T-cell (primary cell): ENCODE measurements at places on chromosomes 7 and 10. TPM values are rescaled to one million over a fixed set of nuclear protein-coding genes. Genes with fewer than 3 reads are reported as not detected.

The LOXL4 gene
- not detected for total RNA-seq

The CLDN15 gene
- 44.8 TPM for total RNA-seq

The ASB4 gene
- total RNA-seq, result not detected

The CTAGE15 gene
- 1.7 TPM for total RNA-seq

The CUBN gene
- total RNA-seq, result 6.3 TPM

The PNLIPRP1 gene
- 2.0 TPM for total RNA-seq

The LBX1 gene
- total RNA-seq, result not detected

The MYL10 gene
- not detected for total RNA-seq

The CYP17A1 gene
- 4.1 TPM for total RNA-seq

The CLCN1 gene
- not detected for total RNA-seq

The PSMC2 gene
- total RNA-seq, result 72.6 TPM

The SORCS1 gene
- not detected for total RNA-seq

The OPN4 gene
- total RNA-seq, result not detected

The ITPRID1 gene
- total RNA-seq, result not detected
